ENCODE measurements at places on chromosomes 16 and 17.
A peak's percentile ranks its signal among the peaks of the same experiment; 100 is the strongest.

GRCh38 chr16:70627696-70628095, 18.7 kb upstream of the IL34 start:
- DNase-seq: no peak

GRCh38 chr16:17748044-17748719, 277.4 kb upstream of the XYLT1 start:
- no peak for DNase-seq

DNA sequence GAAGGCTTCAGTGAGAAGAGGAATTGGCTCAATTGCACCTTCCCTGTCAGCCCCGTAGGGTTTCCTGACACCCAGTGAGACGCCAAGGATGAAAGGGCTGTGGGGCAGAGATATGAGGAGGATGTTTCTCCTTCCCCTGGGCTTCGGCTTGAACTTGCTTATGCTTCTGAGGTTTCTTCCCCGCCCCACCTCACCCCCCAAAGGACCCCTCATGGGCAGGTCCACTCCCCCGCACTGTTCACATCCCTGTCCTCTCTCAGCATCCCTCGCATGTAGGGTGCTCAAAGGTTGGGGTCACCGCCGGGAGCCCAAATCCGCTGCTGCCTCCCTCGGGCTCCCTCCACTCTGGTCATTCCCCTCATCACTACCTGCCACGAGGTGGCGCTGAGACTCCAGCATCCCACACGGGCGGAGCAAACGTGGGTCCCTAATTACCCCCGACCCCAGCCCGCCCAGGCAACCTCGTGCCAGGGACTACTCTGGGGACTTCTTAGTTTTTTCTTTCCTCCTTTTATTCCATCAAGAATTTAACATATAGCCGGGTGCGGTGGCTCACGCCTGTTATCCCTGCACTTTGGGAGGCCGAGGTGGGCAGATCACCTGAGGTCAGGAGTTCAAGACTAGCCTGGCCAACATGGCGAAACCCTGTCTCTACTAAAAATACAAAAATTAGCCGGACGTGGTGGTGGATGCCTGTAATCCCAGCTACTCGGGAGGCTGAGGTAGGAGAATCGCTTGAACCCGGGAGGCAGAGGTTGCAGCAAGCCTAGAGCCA, 3.3 kb upstream of the TRARG1 start:
- peak; percentile 17 for DNase-seq

DNA sequence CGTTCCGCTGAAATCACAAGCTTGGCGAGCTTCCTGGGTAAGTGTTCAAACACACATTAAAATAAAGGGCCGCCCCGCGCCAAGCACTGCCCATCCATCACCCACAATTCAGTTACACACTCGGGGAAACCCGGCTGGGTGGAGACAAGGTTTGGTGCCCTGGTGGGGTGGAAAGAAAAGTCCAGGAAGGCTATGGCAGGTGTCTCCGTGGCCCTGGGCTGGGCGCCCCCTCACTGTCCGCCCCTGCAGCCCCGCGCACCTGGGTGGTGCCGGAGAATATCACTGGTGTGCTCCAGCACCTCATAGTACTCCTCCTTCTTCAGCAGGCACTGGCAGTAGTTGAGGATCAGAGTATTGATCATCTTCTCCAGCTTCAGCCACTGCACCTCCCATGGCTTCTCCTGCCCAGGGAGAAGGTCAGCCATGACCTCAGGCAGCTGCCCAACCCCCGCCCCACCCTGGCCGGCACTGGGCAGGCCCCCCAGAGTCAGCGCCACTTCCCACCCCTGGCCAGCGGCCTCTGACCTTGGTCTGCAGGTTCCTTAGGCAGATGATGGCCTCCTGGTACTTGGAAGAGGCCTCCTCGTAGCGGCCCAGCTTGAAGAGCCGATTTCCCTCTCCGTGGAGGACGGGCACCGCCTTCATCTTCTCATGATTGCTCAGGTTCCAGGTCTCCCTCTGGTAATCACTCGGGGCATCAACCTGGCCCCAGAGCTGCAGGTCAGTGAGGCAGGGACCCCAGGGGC, 8.4 kb downstream of the AIPL1 start:
- no peak for DNase-seq

- DNase-seq: peak; percentile 92
These were observed 22.2 kb downstream of the KRT23 start for GRCh38 chr17:40915199-40915661.

- no peak for DNase-seq
These were observed 16.4 kb downstream of the NTN1 start for GRCh38 chr17:9037736-9038135.

- peak; percentile 25 for DNase-seq
These were observed 77.2 kb downstream of the TOX3 start for GRCh38 chr16:52469775-52470174.
